ENCODE measurements at places on chromosomes 12 and 14.

DNA sequence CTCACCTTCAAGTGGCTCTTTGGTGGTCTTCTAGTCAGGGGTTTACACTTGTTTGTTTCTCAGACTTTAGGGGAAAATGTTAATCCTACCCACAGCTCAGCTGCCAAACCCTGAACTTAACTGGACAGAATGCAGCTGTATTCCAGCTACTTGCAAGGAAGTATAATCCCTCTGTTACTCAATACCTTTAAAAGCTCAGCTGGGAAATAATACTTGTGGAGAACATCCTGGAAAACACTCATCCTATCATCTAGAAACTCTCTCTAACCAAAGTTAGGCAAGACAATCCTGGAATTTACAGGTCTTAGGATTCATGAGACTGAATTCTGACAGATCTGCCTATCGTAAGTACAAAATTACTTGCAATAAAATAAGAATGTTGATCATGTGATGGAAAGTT, 404.1 kb downstream of the ADAMTS20 start:
- no peak overlapping the region for H3K4me3 ChIP-seq
- H3K27me3 ChIP-seq = no peaks in the 10 kb centered on the region
- no peak overlapping the region for H3K27ac ChIP-seq
- no peak for DNase-seq

DNA sequence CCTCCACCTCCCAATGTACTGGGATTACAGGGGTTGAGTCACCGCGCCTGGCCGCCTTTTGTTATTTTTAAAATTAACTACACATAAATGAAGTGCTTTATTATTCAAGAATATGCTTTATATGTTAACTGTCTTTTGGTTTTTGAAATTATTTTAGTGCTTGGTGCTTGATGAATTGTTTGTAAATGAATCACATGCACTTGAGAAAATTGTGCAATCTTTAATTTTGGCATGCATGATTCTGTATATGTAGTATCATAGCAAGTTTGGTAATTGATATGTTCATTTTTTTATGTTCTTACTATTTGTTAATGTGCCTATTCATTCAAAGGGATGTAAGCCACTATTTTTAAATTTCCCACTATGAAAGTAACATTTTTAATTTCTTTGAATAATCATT, 440.9 kb downstream of the NAV3 start:
- H3K4me3 ChIP-seq = no peak overlapping the region
- no peaks in the 10 kb centered on the region for H3K27me3 ChIP-seq
- DNase-seq = no peak
- no peaks in the 10 kb centered on the region for H3K4me1 ChIP-seq

- H3K4me1 ChIP-seq = no peaks in the 10 kb centered on the region
- H3K4me3 ChIP-seq = no peak overlapping the region
Observed at GRCh38 chr12:80909370-80909769, 28.4 kb downstream of the LIN7A start.

- peak; percentile 61 for DNase-seq
- H3K36me3 ChIP-seq = no peaks in the 10 kb centered on the region
- H3K27me3 ChIP-seq = no peaks in the 10 kb centered on the region
Observed at GRCh38 chr14:75453817-75454434, 26.1 kb downstream of the JDP2 start.

GRCh38 chr12:112564160-112564784, 145.5 kb downstream of the PTPN11 start:
- H3K4me3 ChIP-seq = no peak overlapping the region
- no peaks in the 10 kb centered on the region for H3K27me3 ChIP-seq
- no peaks in the 10 kb centered on the region for H3K4me1 ChIP-seq
- H3K36me3 ChIP-seq = no peaks in the 10 kb centered on the region

All from GM12878 (cell line).